ENCODE measurements at places on chromosomes 6 and 20.

DNA sequence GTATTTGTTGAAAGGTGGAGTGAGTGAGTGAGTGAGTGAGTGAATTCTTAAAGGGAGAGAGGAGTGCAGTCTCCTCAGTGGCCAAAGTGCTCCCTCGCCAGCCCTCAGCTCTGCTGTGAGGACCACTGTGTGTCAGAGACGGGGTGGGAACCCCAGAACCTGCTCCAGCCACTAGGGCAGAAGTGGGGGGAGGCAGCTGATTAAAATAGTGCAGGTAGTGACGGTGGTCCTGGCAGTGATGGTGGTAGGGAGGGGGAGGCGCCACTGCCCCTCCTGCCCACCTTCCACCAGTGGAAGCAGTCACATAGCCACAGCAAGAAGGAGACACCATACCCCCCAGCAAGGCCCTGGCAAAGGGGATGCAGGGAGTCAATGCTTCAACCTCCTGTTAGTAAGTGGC lies 133.5 kb downstream of the PHACTR3 start:
- DNase-seq = no peak

DNA sequence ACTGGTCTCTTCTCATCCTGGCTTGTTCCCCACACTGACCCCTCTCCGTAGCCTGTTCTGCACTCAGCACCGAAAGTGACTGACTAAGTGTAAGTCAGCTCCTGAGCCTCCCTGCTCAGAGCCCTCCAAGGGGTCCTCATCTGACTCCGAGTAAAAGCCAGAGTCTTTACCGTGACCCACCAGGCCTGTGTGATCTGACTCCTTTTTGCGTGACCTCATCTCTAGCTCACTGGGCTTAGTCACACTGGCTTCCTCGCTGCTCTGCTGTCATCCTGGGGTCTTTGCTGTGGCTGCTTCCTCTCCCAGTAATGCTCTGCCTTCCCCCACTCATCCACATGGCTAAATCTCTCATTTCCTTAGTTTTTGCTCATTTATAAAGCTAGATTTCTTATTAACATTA lies 116.6 kb downstream of the PLCB4 start:
- DNase-seq = no peak

DNA sequence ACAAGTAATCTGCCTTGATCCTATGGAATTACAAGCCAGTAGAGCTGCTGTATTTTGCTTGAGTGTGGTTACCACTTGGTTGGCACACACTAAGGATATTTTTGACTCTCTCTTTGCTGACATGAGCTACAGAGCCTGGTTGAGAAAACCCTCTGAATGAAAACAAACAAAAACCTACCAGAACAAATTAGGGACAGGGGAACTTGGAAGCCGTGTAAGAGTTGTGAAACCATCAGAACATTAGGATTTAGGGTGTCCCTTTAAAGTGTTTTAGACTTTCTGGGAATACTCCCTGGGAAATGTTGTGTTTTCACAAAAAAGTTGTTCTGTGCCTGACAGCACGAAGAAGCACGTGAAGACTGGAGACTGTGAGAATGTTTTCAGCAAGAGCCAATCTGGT lies 20.5 kb upstream of the PDE7B start:
- no peak for DNase-seq

DNA sequence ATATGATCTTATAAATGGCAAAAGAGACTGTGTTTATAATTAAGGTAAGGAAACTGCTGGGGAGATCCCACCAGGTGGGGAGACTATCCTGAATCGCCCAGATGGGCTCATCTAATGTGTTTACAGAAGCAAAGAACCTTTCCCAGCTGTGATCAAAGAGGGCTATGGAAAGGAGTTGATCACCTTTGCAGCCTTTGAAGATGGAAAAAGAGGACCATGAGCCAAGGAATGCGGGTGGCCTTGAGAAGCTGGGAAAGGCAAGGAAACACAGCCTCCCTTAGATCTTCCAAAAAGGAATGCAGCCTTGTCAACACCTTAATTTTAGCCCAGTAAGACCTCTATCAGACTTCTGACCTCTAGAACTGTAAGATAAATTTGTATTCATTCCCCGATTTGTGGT lies 66.5 kb upstream of the ADGRG6 start:
- no peak for DNase-seq

DNA sequence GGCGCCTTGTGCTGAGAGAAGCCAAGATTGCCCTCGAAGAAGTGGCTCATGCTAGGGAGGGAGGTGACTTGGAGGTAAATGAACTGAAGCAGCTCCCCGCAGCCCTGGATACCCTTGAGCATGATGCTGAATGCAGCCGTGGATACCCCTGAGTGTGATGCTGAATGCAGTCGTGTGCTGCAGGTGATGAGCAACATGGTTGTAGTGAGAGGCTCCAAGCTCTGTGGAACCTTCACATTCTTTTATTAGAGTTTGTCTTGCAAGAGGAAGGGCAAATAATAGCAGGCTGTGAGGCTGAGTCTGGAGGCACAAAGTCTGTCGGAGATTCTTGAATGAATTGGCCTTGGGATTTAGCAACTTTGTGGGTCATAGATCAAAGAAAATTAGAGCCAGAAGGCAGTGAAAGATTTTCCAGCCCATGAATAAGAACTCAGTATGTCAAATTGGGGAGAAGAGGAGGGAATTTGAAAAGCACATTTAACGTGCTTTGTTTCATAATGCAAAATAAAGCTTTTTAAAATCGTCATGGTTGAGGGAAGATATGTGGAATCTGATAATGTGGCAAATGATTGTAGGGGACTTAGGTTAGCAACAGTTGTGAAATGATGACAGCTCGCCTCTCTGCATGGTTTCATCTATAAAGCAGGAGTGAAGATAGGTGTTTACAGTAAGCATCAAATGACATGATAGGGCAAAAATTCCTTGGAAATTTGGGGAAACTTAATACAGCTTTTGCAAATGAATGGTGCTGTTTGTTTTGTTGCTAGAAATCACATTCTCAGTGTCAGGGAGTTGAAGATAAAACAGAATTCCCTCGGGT lies 120.1 kb upstream of the TIAM2 start:
- DNase-seq = no peak

DNA sequence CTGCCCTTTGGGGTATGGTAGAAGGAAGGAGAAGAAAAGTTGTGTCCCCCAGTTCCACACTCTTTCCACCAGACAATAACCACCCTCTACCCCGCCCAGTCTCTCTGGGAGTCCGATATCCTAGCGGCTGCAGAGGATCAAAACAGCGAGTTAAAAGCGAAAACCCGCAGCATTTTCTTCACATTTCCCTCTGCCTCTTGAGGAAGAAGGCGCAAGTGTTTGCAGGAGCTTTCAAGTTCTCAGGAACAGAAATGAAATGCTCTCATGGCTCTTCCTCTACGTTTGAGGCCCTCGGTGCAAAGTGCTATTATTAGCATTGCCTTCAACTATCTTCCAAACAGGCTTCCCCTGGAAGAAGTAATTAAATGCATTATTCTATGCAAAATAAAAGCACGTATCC lies 52.2 kb upstream of the CCDC167 start:
- no peak for DNase-seq

DNA sequence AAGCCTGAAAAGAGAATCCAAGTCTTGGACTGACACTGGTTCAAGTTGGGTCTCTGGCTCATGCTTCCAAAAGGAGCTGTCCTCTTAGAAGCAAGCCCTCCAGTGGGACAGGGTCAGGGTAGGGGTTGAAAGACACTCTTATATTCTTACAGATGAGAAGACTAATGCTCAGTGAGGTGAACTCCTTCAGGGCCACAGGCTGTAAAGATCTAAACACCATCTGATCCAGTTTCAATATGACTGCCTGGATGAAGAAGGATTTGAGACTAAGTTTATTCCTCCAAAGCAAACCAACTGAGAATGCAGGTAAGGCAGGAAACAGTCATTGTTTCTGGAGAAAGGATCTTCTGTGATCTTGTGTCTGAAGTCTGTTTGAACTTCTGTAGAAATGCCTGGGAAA lies 99.0 kb upstream of the TAB2 start:
- DNase-seq = no peak

GRCh38 chr6:168190646-168191443 lies 111.8 kb upstream of the FRMD1 start:
- DNase-seq = no peak

DNA sequence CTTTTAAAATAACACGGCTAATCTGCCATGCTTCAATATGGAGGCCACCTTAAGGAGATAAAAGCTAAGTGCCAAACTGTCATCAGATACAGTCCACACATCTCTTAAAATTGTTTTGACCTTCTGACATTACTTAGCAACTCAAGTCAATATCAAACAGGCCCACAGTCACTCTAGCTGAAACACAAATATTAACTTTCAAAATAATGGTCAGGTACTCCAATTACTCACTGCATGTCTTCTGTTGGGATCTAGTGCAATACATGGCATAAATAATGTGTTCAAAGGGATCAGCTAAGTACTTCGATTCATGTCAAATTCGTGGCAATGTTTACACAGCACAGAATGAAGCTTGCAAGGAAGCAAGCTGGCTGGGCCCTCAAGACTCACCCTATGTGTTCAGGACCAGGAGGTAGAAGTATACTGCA lies 133.9 kb upstream of the BEND6 start:
- DNase-seq = no peak

- DNase-seq = no peak
Observed at GRCh38 chr6:149065658-149066556, 251.6 kb upstream of the TAB2 start.

- peak; percentile 19 for DNase-seq
Observed at GRCh38 chr20:728256-728944, 39.9 kb downstream of the SLC52A3 start.

- no peak for DNase-seq
Observed at GRCh38 chr6:6811128-6812009, 222.8 kb downstream of the LY86 start.

- no peak for DNase-seq
Observed at GRCh38 chr6:143733510-143733909, 55.7 kb downstream of the PHACTR2 start.

DNA sequence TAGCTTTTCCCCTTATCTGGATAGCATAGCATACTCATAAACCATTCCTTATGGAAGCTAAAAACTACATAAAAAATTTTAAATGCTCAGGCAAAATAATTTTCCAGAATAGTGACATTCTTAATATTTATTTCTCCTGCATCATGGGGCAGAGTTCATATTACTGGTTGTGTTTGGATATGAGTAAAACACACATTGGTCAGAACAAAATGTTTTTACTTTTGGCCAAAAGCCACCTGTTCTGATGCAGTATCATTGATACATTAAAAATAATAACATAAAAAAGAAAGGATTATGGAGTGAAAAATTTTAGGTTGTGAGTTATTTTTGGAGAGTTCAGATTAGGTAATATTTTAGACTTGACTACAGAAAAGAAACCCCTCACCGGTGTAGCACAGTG lies 33.6 kb downstream of the TRAM2 start:
- no peak for DNase-seq

GRCh38 chr20:50528804-50529351 lies 18.7 kb downstream of the PTPN1 start:
- DNase-seq = no peak

- DNase-seq = no peak
Observed at GRCh38 chr20:31877684-31878083, 7.2 kb downstream of the TTLL9 start.

DNA sequence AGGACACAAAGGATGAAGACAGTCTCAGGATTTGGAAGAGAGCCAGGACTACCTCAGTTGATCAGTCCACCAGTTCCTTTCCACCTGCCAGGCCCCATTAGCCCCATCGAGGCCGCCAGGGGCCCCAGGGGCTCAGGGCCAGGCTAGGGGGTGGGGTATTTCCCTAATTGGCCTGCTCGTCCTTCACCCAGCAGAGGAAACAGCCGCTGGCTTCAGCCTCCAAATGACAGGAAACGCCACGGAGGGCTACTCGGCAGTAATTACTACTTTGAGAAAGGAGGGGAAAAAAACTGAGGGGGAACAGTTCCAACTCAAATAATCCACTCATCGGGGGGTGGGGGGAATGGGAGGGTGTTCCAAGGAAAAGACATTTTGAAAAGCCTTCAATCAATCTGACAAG lies 42.7 kb downstream of the MAFB start:
- DNase-seq = no peak

- DNase-seq = no peak
Observed at GRCh38 chr6:8859501-8859900, 424.2 kb upstream of the SLC35B3 start.

All from stimulated activated CD8-positive, alpha-beta memory T cell treated with anti-CD3 and anti-CD28 coated beads, Interleukin-7, amount 100 ng/mL, for 48 hours (primary cell).